ENCODE measurements at places on chromosomes 3 and 15.

GRCh38 chr3:137035631-137036030 is 77.8 kb downstream of the IL20RB start:
- DNase-seq = peak; percentile 21

DNA sequence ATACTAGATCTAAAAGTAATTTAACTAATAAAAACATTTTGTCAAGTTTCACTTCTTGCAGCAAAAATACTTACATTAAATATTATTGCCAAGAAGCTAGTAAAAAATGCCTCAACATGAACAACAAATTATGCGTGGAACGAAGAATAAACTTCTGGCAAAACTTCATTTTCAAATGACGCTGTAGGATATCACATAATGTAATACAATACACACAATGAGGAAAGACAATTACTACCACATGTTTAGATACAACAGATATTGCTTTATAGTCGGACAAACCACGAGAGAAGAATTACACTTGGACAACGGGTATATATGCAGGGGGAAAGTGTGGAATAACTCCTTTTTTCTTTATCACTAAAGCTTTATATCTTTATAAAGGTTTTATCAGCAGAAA is 21.6 kb downstream of the P3H2 start:
- DNase-seq = no peak

DNA sequence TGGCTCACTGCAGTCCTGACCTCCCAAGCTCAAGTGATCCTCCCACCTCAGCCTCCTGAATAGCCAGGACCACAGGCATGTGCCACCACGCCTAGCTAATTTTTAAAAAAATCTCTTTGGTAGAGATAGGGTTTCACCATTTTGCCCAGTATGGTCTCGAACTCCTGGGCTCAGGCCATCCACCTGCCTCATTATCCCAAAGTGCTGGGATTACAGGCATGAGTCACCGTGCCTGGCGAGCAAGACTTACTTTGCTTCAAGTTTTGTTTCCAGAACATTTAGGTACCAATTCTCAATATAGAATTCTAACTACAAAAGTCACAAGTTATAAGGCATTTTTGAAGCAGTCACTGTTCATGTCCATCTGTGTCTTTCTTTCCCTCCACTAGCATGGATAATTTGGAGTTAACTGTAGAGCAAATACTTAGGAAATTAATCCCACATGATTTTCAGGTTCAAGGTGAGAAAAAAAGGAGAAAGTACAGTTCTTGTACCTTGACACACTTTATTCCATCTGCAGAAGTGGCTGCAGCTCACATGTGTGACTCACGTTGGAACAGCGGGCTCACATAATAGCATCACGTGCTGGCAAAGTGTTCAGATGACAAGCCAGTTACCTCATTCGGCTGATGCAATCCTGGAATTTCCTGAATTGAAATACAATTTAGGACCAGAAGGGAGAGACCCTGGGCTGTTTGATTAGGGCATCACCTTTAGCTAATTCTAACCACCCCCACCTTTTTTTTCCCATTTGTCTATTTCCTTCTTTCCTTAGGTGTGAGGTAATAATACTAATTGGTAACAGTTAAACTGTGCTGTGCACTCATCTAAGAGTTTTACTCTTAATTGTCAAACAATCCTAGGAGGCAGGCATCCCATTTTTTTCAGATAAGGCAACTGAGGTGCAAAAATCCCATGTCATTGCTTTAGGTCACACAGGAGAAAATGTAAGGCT is 46.9 kb upstream of the NEDD4 start:
- DNase-seq = peak; percentile 66

DNA sequence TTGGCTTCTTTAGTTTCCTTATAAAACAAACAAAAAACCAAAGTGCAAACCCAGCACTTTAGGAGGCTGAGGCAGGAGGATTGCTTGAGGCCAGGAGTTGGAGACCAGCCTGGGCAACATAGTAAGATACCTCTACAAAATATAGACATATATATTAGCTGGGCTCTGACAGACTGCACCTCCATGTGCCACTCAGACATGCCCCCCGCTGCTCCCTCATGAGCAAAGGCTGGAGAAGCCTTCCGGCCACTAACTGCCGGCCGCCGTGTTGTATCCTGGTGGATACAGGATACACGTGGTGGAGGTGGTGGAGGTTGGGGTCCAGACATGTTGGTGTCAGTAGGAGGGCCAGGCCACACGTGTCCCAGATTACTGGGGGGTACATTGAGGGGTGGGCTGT is 29.4 kb upstream of the CCR4 start:
- no peak for DNase-seq

DNA sequence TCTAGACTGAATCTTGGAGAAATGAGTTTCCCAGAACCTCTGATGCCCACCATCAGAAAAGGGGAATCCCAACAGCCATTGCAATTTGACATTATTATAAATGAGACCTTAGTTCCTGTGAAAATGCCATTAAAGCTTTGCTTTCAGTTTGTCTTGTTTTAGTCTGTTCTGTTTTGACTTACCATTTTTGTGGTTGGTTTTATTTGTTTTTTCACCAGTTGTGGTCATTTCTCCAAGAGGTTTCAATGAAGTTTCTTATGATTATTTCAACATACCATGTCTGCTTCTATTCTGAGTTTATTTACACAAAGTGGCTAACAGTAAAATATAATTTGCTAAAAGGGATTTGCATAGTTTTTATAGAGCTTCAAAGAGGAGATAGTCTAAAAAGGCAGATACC is 175.0 kb upstream of the MCTP2 start:
- DNase-seq = no peak

DNA sequence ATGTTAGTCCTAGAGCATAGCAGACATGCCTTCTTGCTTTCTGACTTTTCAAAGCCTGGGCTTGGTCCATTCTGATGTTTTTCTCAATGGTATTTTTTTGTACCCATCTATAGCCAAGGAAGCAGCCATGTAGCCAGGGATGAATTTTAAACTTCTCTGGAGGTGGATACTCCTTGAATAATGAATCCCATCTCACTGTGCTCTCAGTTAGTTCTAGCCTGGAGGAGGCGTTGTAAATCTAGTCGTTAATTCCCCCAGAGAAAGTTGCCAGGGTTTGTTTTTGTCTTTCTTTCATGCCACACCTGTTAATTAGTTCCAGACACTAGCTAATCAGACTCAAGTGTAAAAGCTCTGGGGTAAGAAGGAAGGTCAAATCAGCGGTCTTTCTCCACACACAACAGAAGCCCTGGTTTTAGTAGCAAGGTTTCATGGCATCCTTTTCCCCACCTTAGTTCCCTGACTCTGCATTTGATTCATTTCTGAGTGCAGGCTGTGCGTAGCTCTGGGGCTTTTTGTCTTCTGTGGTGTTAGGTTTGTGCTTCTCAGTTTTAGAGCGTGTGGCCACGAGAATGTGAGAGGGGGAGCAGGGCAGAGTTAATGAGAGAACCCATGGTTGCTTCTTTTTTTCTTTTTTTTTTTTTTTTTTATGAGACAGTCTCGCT is 19.7 kb downstream of the PTPRG start:
- no peak for DNase-seq

GRCh38 chr3:31178467-31178866 is 284.0 kb upstream of the GADL1 start:
- DNase-seq = no peak

GRCh38 chr15:59369597-59369996 is 3.1 kb downstream of the MYO1E start:
- DNase-seq = no peak

DNA sequence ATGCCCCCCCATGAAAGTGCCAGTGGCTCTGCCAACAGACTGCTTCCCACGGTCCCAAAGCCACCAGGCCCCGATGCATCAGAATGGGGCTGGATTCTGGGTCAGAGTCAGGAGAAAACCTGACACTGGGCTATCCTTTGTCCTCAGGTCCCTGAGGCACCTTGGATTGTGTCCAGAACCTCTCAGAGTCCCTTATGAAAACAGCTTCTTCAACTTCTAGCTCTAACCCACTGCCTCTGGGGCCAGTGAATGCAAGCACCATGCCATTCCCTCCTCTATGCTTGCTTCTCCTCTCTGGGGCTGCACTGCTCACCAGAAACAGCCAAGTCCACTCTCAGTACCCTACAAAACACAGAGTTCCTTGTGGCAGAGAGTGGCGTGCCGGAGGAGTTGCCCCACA is 9.9 kb downstream of the CRABP1 start:
- DNase-seq = no peak

GRCh38 chr3:25033407-25034029 is 394.5 kb upstream of the RARB start:
- peak; percentile 60 for DNase-seq

GRCh38 chr3:152199102-152199840 is 69.5 kb upstream of the MBNL1 start:
- no peak for DNase-seq

DNA sequence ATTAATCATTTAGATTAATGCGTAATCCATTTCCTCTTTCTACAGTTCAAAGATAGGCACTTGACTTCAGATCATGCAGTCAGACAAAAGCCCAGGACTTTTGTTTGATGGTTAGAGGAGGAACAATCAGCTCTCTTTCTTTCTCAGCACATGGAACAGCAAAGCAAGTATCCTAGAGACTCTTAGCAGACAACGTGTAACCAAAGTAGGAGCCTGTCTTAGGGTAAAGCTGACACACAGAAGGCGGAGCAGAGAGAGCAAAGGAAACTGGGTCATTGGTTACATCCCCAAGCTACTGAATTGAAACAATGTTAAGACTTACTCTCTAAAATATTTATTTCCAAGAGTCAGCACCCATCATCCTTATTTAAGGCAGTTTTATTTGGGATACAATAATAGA is 110.0 kb upstream of the HES1 start:
- no peak for DNase-seq

Measured in A549 (cell line).